ENCODE measurements at places on chromosomes 2 and 18.

DNA sequence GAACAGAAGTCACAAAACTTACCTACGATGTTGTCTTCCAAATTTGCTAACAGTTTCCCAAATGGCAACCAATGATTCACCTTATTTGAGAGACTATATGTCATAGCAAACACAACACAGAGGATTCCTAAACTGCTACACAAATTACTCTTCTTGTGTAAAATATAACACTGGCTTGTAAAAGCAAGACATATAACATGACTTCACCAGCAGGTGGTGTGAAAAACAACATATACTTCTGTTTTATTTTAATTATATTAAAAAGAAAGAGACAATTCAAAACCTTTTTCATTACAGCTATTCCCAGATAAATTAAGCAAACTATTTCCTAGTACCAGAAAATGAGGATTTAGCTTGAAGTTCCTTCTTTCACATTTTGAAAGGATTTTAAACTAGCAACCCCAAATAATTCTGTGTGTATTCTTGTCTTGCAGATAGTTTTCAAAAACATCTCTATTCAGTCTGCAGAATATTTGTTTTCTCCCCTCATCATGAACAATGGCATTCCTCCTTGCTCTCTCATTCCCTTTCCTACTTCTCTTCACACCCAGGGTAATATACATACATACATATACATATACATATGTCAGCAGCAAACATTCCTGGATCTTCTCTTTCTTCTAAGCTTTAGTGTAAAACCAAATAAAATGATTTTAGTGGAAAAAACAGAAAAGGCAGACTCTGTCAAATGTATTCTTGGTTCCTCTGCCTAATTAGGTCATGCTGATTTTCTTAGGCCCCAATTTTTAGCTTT, 62.1 kb downstream of the SCN3A start:
- DNase-seq: peak; percentile 5

DNA sequence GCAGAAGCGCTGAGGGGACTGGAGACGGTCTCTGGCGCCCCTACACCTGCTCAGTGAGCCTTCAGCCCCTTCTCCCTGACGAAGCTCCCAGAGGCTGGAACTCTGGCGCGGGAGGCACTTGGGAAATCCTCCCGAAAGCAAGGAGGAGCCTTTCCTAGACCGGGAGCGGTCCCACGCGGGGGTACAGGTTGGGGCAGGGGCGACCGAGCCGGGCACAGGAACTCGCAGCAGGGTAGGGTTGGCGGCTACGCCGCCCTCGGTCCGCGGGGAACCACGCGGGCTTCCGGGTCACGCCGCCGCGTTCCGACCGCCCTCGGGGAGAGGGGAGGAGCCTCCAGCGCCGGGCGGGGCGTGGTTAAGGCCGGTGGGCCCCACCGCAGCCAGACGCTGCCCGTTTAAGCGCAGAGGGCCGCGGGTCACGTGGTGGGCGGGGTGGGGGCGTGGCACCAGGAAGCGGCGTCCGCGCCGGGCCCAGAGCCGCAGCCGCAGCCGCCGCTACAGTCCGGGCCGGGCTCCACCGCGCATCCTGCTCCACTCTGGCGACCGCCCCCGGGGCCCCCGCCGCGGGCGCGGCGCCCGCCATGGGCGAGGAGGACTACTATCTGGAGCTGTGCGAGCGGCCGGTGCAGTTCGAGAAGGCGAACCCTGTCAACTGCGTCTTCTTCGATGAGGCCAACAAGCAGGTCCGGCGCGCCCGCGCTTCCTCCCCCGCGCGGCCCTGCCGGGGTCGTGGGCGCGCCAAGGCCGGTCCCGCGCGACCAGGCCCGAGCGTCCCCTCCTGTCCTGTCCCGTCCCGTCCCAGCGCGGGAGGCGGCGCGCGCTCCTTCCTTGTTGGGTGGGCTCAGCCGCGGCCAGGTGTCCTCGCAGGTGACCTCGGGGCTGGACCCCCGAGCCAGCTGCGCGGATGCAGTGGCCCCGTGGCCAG, at the start of gene RMC1:
TSS of gene RMC1 (plus strand) at position 474 of the 925 bp plus-strand sequence. CDS start at position 582, 108 bp downstream.
- DNase-seq: peak; percentile 71

- no peak for DNase-seq
These were observed 101.3 kb downstream of the DYSF start for GRCh38 chr2:71554706-71555056.

DNA sequence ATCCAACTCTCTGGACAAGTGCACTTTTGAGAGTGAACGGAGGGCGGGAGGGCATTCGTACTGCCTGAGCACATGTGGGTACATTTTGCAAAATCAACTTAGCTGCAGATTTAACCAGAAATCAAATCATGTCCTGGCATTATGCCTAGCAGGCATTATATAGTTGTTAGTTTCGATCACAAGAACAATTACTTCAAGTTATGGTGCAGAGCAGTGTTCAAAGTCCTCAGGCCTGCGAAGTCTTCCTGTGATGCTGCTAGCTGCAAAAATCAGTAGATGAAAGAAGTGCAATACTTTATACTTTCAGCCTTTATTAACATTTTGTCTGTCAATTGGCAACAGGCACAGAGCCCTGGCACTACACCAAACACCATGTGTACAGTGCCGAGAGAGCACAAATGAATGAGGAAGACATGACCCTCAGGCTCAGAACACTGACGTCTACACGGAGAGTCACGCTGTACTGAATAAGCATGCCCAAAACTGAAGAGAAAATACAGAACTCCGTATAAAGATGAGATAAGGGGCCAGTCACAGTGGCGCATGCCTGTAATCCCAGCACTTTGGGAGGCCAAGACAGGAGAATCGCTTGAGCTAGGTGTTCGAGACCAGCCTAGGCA, 92.1 kb upstream of the CREB1 start:
- DNase-seq: no peak

- DNase-seq: no peak
These were observed 30.7 kb downstream of the PTRHD1 start for GRCh38 chr2:24762518-24762917.

DNA sequence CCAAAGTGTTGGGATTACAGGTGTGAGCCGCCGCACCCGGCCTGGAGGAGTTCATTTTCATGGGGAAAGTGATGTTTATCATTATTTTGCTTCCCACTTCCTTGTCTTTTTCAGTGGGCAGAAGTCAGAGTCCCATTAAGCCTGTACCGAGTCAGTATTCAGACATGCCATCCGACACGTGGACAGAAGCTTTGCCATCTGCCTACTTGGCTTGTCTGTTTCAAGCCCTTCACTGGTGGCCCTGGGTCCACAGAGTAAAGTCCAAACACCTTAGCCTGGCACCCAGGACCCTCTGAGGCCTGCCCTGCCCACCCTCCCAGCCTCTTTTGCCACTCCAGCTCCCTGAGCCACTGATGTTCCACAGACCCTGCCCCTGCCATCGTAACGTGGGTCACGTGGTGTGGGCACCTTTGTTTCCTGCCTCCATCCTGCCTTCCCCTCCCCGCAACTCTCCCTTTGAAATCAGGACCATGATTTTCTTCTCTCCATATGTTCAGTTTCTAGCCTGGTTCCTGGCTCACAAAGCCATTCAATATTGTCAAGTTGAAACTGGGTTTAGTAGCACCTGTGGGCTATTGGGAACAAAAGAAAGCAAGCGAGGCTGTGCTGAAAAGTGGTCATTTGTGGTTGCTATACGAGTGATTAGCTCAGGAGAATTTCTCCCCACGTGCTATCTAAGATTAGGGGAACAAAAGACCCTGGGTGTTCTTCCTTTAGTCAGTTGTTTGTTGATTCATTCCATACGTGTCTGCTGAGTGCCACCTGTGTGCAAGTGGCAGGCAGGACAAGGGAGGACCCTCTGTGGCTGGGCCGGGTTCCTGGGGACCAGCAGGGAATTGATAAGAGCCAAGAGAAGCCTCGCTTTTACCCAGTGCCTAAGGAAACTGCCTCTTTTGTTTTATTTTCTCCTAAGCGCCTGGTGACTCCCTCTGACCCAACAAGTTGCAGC, 5.1 kb upstream of the ODC1 start:
- DNase-seq: no peak

GRCh38 chr18:26531605-26532298, 16.6 kb downstream of the KCTD1 start:
- no peak for DNase-seq

- peak; percentile 54 for DNase-seq
These were observed 36.2 kb upstream of the ACAA2 start for GRCh38 chr18:49849331-49850217.

DNA sequence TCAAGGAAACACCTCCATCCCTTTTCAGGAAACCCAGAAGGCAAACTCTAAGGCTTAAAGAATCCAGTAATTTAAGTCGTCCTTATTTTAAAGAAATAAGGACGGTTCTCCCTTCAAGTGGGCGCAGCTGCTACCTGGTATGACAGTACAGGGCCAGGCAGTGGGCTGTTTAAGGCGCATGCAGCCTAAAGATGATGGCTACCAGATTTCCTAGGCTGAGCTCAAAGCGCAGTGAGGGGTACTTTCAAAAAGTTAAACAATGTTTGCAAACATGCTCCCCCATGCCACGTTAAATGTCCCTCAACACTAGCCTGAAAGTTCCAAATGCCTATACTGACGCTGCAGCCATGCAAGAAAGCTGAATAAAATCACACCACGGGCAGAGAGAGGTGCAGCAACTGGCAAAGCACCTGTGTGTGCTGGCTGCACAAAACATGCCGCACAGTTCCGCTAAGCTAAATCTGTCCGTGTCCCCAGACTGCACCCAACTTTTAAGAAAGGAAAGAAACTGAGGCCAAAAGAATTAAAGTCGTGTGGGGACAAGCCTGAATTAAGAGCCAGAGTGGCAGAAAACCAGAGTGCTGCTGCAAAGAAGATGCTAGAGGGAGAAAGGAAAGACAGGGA, 583 bp downstream of the HIBCH start:
- DNase-seq: no peak

- DNase-seq: no peak
These were observed 50.4 kb upstream of the ERMN start for GRCh38 chr2:157376041-157376440.

- DNase-seq: no peak
These were observed 645.6 kb downstream of the NYAP2 start for GRCh38 chr2:226045080-226045479.

All from astrocyte of the cerebellum (primary cell).